ENCODE measurements at places on chromosomes 7 and 10. TPM values are rescaled to one million over a fixed set of nuclear protein-coding genes. Genes with fewer than 3 reads are reported as not detected.

The POLD2 gene
- total RNA-seq: 253 TPM

The JAZF1 gene
- not detected for total RNA-seq

The BCL7B gene
- total RNA-seq: 43.6 TPM

The SYT15 gene
- not detected for total RNA-seq

The PNLIPRP1 gene
- not detected for total RNA-seq

The GTF2IRD1 gene
- total RNA-seq: 28.3 TPM

The COL26A1 gene
- total RNA-seq: 104 TPM

The MEOX2 gene
- not detected for total RNA-seq

The SPDYE16 gene
- not detected for total RNA-seq

The LIPM gene
- total RNA-seq: not detected

The LMOD2 gene
- total RNA-seq: not detected
